ENCODE measurements at places on chromosomes 16 and 17.

DNA sequence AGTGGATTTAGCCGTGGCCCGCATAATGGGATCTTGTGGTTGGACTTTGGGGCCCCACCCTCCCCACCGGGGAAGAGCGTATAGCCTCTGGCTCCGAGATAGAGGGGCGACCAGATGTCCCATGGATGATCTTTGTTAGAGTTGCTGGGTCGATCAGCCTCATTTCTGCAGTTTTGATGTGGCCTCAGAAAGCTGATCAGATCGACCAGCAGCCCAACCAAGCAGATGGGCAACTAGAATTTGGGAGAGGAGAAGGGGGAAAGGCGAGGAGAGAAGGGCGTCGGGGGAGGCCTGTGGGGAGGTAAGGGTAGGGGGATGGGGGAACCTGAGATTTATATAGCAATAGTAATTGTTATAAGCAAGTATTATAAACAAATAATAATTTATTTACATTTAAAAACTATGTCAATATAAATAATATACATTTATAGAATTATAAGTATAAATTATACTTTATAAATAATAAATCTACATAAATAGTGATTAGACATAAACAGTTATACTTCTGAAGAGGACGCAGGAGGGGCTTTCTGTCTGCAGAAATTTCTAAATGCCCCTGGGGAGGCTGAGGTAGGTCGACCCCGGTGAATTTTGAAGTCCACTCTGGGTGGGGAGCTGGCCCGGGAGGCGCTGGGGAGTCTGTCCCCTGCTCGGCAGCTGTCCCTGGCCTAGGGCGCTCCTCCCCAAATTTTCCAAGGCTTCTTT lies 136.3 kb downstream of the KCNJ12 start:
- no peak for DNase-seq

- no peak for DNase-seq
Observed at GRCh38 chr16:4859900-4860255, 12.6 kb downstream of the UBN1 start.

DNA sequence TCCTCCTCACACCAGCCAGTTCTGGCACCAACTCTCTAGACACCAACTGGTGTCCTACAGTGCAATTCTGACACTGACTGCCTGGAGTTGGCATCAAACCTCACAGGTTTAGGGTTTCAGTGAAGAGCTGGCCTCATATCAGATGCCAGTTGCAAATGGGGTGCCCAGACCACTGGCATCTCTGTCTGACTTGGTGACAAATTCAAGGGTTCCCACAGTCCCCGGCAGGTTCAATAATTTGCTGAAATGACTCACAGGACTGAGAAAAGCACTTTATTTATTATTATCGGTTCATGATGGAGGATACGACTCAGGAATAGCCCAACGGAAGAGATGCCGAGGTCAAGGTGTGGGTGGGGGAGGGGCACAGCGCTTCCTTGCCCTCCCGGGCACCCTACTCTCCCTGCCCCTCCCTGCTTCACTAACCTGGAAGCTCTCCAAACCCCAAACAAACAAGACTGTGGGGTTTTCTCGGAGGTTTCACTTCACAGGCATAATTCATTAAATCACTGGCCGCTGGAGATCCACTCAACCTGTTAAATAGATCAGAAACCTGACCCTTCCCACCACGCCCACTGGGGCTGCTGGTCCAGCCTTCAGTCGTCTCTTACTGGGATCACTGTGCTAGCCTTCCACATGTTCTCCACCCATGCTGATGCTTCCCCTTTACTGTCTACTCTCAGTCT lies 1.7 kb upstream of the NLRP1 start:
- no peak for DNase-seq

GRCh38 chr16:23147666-23148065 lies 1.6 kb downstream of the USP31 start:
- DNase-seq: no peak

- DNase-seq: no peak
Observed at GRCh38 chr17:78137392-78138203, 7.0 kb downstream of the TMC8 start.

All from NT2/D1 (cell line).